Placental epithelial cell (primary cell): ENCODE measurements at places on chromosomes 1 and 21. TPM values are rescaled to one million over a fixed set of nuclear protein-coding genes. Genes with fewer than 3 reads are reported as not detected.

Gene RIMS3
- under 0.01 and 0.65 TPM in 2 replicates for total RNA-seq

Gene TNFRSF1B
- under 0.01 TPM in 1 of 2 replicates, not detected in the other for total RNA-seq

Gene FOXO6
- 0.11 and 0.39 TPM in 2 replicates for total RNA-seq

Gene GUCA2B
- total RNA-seq, result not detected in 2 replicates

Gene C4BPB
- total RNA-seq, result 0.79 and 40.1 TPM in 2 replicates

Gene CPTP
- total RNA-seq, result 23.2 and 28.3 TPM in 2 replicates

Gene MYOG
- not detected in 2 replicates for total RNA-seq

Gene RGS1
- total RNA-seq, result not detected in 2 replicates
